ENCODE measurements at places on chromosomes 4 and X.

DNA sequence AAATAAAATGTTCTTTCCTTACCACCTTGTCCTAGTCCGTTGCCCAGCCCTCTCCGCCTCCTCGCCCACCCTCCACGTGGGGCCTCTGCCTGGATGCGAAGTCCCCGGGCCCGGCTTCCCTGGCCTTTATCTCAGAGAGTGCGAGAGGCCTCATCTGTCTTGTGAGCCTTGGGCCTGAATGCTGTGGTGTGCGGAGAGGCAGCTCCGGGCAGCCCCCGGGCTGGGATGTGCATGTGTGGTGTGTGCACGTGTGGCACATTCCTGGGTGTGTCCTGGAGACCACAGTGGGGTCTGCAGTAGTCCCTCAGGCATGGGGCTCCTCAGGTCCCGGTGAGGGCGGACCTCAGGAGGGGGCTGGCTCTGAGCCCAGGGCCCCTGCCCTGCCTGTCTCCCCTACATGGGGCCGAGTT, 31.4 kb downstream of the DOK7 start:
- no peak for DNase-seq

DNA sequence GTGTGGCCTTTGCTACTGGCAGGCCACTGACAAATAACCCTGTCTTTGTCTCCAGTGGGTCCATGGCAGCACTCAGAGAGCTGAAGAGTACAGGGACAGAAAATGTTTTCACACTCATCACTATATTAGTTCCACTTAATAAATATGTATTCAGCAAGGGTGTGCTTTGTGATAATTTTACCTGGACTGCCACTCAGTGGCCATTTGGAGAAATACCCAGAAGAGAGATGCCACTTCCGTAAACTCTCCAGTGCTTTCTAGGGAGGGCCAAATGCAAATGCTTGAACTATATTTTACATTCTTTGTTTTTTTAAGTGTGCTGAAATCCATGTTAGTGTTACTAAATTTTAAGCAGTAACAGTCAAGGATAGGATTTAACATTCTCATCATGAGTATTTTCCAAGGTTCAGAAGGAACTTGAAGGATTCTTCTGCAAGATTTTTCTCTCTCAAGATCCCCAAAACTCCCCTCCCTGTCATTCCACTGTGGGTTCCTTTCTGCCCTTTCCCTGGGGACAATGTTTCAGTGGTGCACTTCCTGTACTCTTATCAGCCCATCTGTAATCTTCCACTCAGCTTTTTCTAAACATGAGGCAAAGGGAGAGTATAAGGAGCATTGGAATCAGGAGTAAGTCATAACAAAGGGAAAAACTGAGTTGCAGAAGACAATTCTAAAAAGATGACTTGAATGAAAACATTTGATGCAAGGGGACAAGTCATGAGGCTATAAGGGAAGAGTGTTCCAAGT, 46.0 kb downstream of the TFDP3 start:
- DNase-seq = no peak

DNA sequence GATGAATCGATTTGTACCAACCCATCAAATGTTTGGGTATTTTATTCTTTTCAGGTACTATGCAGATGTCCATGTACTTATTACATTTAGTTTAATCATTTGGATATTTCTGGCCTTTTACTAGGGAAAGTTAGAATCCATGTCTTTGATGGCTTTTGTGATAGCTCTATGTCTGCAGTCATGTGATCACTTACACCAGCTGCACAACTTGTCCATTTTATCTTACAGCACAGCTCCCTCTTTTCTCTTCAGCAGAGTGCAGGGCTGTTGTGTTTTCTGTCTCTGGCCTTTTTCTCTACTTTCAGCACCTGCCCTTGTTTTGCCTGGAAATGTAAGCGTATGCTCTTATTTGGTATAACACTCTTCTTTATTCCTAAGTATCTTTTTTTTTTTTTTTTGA, 30.6 kb downstream of the WWC2 start:
- no peak for DNase-seq

GRCh38 chr4:2822461-2823300, 21.0 kb upstream of the ADD1 start:
- no peak for DNase-seq

GRCh38 chr4:99573735-99574368, 772 bp upstream of the MTTP start:
- no peak for DNase-seq

- DNase-seq = no peak
These were observed 2.6 kb upstream of the CNOT6L start for GRCh38 chr4:77821775-77822174.

DNA sequence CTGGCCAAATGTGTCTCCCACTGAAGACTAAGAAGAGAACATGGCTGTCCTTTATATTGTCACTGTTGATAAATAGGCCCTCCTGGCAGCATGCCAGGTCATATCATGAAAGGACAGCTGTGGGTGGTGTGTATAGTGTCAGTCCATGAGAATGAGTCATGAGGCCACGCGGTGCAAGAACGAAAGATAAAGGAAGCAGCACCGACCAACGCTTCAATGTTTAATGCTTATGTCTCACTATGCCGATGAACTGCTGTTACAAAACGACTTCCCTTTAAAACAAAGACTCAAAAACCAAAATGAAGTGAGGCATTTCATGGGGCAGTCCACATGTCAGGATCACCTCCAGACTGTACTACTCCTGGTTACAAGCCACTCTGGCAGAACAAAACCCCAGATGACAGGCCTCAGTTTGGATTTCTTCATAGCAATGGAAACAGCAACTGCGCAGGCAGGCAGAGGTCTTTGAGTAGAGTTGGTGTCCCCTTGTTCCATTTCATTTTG, 5.2 kb upstream of the TCEANC start:
- DNase-seq = peak; percentile 40

- DNase-seq = no peak
These were observed 38.0 kb downstream of the RADX start for GRCh38 chrX:106649523-106650428.

DNA sequence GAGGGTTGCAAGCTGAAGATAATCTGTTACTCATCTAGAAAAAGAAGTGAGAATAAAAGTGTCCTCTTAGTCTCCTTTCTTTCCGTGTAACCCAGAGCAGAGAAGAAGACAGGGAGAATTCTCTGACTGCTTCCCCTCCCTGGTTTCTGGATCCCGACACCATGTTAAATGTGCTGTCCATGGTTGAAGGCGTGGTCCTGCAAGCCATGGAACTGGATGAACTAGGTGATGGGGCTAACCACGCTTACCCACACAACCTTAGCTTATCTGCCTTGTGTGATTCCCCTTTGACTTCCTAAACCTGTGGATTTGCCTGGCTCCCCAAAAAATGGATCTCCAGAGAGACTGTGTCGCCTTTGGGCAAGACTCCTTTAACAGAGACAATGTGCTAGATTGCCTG, 907.6 kb downstream of the FSTL5 start:
- no peak for DNase-seq

DNA sequence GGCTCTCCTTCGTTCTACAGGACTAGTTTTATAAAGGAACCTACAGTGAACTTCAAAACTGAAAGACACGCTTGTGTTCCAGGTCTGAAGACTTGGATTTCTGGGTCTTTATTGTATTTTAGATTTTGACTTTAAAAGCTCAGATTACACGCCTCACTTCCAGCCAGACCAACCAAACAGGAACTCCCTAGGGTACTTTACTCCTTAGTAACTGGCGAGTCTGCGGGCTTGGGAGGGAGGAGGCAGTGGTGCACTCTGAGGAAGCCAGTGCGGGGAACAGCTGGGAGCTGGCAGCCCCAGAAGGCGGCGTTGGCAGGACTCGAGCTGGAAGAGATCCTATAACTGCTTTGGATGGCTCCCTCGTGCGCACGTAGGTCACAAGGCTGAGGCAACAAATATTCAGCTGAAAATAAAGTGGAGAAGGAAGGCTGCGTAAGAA, 391 bp upstream of the PHKA1 start:
- no peak for DNase-seq

DNA sequence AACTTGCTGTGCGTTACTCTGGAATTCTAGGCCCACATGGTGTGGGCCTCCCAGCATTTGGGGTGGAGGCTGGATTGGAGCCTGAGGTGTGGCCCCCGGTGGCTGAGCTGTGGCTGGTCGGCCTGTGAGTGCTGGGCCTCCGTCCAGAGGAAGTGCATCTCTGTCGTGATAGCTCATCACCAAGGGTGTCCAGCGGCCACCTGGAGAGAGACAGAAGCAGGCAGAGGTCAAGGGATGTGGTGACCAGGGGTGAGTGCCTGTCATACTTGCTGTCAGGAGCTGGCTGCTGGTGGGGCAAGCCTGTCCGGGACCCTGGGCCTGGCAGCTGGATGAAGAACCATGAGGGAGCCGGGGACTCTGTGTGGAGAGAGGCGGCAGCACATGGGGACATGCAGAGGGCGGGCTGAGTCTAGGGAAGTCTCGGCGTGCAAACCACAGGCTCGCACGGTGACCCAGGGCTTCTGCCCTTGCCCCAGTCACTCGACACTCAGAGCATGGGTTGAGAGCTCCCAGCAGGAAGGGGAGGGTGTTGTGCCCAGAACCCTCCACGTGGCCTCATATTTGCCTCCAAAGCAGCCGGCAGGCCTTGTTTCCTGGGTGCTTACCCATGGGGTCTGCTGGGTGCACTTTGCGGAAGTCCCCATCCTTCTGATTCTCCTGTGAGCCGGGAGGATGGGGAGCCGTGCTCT, 6.2 kb downstream of the SORCS2 start:
- no peak for DNase-seq

DNA sequence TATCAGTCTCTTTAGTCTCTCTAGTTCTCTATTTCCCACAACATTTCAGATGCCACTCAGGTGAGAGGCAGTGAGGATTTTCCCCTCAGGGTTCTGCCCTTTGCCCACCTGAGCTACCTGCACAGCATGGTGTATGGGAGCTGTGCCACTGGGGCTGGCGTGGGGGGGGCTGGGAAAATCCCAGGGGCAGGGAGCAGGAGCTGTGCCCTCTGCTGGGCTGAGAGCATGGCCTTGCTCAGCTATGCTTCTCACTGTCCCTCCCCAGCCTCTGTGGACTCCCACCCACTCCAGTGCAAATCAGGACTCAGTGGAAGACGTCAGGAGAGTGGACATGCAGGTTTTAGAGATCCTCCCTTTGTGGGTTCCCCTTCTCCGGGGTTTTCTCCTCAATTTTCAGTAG, 57.2 kb downstream of the TRMT44 start:
- no peak for DNase-seq

DNA sequence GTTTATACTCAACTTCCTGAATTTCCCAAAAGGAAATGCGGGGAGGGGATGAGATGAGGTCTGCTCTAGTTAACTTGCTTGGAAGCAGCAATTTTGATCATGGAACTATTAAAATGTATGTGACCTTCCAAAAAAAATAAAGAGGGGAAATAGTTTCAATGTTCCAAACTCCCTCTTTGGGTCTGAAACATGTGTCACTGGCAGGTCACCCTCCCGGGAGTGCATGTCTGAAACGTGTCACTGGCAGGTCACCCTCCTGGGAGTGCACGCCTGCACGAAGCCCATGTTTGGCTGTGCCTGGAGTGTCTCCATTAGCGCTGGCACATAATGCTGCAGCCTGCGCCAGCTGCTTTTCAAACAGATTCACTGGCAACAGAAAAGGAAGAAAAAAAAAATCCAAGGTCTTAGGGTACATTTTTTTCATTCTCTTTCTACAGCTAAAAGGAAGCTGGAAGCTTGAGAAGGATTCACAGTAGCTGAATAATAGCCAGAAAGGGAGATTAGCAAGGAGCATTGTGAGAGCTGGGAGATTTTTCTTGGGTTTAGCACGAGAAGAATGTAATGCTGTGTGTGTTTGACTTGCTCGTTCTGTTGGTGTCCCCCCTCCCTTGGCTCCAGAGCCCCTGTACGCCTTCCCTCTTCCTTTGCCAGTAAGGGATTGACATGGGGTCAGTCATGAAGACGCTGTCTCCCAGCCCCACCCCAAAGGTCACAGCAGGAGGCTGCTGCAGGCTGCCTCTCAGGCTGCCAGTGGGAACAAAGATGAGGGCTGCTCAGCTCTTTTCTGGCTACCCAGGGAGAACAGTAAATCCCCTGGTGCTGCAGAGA, 39.2 kb upstream of the TLR3 start:
- no peak for DNase-seq
